NCI-H1930 (cell line): ENCODE measurements at places on chromosomes 7 and 10.

- no peak for DNase-seq
Observed at GRCh38 chr10:13844651-13845050, 257.9 kb downstream of the PRPF18 start.

- DNase-seq = no peak
Observed at GRCh38 chr7:72704894-72705293, 123.1 kb downstream of the TYW1B start.

- DNase-seq = peak; percentile 30
Observed at GRCh38 chr10:28940158-28940888, 263.0 kb downstream of the BAMBI start.

DNA sequence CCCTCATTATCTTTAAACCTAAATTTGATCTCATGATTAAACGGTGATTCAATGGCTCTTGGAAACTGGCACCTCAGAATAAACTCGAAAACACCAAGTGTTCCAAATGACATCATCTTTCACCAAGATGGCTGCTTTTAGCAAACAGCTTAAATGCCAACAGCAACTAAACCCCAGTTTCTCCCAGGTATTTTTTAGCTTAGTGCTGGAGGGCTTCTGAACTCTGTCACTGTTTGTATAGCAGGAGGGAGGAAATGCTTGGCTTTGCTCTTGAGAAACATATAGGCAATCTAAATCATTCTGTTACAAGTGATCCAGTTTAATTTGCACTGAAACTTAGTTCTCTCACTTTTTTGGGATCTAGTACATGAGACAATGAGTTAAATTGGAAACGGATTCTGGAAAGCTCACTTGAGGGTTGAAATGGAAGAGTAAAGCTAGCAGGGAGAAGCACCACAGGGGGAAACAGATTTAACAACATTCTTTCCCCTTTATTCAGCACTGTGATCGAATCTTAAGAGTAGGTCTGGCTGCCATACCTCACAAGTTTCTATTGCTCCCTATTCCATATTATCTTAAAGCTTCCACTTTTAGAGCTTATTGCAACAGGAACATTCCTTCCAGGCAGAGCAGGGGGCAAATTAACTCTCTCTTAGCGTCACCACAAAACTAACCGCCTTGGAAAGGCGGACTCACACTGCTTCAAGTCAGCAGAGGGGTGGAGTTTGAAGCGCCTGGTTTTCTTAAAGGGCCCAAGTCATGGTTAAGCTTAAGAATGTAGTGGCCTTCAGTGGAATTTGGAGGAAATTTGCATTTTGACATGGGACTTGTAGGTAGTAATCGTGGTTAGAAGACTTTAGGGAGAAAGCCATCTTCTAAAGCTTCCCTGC, 1.8 kb upstream of the CCDC6 start:
- DNase-seq = no peak

DNA sequence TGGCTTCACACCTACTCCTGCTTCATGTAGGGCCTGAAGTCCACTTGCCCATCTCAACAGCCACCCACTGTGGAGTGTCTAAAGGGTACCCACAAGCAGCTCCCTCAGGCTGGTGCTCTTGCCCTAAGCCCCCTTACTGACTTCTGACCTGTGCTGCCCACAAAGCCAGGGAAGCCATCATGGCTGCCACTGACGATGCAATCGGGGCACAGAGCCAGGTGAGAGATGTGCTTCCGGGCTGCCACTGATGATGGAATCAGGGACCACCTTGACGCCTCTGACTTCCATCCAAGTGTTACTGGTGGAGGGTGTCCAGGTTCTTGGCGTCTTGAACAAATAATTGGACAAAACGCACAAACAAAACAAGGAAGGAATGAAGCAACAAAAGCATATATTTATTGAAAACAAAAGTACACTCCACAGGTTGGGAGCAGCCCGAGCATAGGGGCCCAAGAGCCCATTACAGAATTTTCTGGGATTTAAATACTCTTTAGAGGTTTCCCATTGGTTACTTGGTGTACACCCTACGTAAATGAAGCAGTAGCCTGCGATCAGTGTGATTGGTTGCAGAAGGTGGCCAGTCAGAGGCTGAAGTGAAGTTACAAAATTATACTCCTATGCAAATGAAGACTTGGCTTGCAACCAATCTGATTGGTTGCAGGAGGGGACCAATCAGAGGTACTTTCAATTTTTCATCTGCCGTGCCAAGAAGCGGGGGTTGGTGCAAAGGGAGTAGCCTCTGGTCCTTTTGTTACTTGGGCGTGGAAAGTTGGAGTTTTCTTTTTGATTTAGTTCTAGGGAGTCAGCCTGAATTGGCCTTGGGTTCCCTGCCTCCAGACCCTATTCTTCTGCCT, 4.5 kb downstream of the CPA2 start:
- DNase-seq = no peak

DNA sequence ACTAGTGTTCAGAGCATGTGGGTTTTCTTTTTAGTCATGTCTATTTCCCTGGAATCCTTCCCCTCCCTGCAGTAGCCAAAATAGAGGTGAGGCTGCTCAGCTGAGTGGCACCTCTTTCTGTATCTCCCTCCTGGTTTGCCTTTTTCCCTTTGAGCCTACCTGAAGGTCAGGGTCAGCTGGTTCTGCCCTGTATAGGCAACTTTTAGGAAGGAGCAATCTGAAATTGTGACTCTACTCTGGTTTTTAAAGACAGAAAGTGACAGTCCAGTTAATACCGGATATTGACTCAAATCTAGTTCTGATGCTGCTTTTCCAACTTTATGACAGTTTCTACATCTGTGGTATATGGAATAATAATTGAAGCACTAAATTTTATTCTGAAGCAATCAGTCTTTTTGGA, 26.0 kb downstream of the CCM2 start:
- DNase-seq = no peak

GRCh38 chr7:94848992-94849576, 58.3 kb upstream of the PPP1R9A start:
- DNase-seq = no peak

GRCh38 chr7:141700848-141701371, 1.1 kb downstream of the DENND11 start:
- DNase-seq = no peak

GRCh38 chr7:28408960-28409715, 3.2 kb upstream of the CREB5 start:
- DNase-seq = peak; percentile 71

- no peak for DNase-seq
Observed at GRCh38 chr7:70533614-70534013, 598.3 kb upstream of the GALNT17 start.

DNA sequence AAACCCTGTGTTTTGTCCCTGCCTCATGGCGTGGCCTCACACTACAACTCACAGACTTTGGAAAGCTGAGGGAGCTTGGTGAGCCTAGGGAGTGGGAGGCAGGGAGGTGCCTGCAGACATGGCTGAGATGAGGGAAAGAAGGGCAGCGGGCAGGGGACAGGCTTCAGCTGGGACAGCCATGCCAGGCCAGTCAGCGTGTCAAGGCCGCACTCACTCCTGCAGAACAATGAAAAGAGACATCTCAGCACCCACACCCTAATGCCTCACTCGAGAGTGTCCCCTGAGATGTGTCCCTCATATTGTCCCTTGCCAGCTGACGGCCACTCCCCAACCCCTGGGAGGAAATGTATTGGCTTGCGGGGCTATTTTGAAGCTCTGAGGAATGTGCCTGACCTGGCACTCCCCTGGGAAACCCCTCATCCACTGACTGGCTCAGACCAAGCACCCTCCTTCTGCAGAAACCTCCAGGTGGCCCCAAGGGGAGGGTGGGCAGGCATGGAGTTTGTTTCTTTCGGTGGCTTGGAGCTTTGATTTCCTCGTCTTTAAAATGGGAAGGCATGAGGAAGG, 31.6 kb downstream of the SH3PXD2A start:
- DNase-seq = no peak

GRCh38 chr10:11446133-11446532, 165.3 kb downstream of the USP6NL start:
- DNase-seq = no peak

GRCh38 chr7:2353113-2353935, 1.3 kb upstream of the EIF3B start:
- no peak for DNase-seq

DNA sequence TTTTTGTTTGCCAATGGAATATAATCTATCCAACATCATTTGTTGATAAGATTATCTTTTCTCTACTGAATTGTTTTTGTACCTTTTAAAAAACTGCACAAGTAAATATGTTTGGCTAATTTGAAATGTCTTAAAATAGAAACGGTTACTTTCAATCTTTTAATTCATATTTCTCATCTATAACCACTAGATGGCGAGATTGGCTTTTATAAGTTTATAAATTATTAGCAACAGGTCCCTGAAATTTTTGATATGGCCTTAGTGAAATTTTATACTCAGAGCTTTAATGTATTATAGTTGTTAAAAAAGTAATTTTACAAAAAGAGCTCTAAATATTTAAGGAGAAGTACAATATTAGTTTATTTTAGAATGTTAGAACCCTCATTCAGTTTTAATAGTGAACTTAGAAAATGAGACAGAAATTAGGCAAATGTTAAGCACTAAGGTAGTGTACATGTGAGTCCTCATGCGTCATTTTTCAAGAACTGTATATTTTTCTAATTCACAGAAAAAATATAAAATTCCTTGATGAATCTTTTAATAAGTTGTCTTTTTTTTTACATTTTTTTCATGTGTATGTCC, 592.5 kb downstream of the ARL4A start:
- peak; percentile 41 for DNase-seq

GRCh38 chr10:109701633-109702215, 221.6 kb downstream of the XPNPEP1 start:
- no peak for DNase-seq

DNA sequence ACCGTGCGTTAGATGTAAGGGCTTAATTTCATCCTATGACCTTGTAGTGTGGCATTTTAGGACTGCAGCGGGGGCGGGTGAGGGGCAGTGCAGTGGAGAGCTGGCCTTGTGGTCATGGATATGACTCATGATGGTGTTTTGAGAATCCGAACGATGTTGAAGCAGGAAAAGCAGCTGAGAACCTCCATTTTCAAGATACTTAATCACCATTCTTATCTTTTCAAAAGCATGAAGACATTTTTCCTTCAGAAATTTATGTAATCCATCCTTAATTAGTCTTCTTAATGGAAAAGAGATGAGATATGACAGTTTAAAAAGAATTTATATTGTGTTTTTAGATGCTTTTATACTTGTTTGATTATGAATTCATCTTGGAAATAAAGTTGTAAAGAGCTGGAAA, 9.6 kb downstream of the ATP5F1C start:
- no peak for DNase-seq

DNA sequence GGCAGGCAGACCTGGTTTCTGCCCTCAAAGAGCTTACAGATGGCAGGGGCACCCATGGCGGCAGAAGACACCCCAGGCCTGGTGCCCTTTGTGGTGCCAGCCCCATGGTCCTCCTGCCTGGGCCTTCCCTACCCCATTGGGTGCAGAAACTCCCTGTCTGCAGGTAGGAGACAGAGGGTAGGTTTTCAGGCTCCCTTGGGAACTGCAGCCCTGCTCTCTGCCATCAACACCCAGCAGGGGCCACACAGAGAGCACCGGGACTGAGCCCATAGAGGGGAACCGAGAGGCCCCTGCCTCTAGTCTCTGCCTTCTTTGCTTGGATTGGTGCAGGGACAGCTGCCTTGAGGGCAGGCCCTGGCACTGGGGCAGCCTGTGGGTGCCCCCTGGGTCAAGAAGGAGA, 52.6 kb downstream of the GTF2IRD1 start:
- DNase-seq = no peak

DNA sequence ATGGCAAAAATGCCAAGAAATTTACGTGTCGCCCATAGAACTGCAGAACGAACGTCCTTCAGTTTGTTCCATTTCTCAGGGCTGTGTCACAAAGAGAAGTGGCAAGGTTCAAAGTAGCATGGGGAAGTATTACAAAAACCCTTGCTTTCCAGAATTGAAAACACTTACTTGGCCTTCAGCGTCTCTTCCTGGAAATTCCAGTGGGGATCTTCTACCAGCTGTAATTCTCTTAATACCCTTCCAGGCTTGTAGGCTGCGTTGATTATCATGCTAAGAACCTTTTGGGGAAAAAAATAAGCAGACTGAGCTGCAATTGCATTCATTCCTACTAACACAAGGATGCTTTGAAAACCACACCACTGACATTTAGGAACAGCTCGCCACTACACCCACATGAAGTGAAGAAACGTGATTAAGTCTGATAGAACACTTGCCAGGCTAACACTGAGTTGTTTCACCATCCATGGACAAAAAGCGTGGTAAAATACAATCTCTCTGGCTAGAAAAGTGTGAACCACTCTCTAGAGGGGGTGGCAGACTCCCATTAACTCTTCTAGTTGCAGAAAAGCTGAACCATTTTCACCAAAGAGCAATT, 222.3 kb downstream of the SFMBT2 start:
- DNase-seq = no peak
